ENCODE measurements at places on chromosomes 12 and 14.

DNA sequence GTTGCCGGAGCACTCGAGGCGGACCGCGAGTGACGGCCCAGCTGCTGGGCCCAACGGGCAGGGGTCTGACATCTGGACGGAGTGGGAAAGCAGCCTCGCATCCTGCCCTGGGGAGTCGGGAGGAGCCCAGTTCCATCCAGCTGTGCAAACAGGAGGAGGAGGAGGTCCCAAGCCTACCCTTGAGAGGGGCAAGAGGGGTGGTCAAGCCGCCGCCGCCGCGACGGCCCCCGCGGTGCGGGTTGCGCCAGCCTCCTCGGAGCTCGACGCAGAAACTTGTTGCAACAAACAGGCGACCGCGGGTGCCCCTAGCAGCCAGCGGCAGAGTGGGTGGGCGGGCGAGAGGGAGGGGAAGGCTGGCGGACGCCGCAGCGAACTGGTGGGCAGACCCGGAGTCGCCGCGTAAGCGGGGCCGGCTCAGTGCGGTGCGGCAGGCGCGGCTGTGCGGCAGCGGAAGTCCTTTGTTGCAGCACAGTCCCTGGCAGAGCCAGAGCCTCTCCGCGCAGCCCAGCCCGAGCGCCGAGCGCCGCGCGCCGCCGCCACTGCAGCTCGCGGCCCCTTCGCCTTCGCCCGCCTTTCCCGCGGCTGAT lies at the start of gene ZBTB1:
ZBTB1 (plus strand) TSS at position 461 of the 587 bp plus-strand sequence. CDS start 16,735 bp downstream, outside the sequence.
- peak; percentile 92 for DNase-seq

DNA sequence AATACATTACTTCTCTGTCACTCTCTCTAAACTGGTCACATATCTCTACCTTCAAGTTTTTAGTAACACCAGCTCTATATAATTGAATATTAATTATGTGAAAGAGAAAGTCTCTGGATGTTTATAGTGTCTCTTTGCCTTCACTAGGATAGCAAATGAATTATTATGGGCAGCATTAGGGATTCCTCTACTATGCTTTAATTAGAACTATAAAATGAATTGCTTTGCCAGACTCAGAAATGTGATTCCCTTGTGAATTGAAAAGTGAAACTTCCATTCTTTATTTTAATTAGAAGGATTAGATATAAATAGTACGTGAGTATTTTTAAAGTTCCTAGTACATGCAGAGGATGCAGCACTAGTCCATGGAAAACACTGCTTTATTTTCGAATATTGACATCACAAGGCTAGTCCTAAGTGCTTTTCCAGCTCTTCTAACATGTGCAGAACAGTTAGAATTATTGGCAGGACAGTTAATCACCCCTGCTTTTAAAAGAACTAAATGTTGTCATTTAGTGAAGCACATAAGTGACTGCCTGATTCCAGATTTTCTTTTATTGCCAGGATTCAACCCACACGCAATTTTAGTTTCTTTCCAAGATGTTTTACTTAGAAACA lies 23.0 kb upstream of the REP15 start:
- DNase-seq = no peak

- peak; percentile 21 for DNase-seq
Observed at GRCh38 chr12:79514730-79515529, 175.8 kb downstream of the PAWR start.

DNA sequence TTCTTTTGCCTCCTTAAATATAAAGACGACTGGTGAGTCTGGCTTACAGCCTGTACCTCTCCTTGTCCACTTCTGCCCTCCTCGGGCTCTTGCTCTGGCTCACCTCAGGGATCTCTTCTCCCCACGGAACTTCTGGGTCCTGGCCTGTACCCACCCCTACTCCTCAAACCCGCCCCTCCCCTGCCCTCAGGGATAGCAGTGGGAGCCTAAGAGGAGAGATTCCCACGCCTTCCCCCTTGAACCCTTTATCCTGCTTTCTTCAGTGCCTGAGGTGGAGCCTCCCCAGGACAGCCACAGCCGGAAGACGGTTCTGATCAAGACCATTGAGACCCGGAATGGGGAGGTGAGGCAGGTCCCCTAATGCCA lies 2.7 kb downstream of the PRPH start:
- no peak for DNase-seq

DNA sequence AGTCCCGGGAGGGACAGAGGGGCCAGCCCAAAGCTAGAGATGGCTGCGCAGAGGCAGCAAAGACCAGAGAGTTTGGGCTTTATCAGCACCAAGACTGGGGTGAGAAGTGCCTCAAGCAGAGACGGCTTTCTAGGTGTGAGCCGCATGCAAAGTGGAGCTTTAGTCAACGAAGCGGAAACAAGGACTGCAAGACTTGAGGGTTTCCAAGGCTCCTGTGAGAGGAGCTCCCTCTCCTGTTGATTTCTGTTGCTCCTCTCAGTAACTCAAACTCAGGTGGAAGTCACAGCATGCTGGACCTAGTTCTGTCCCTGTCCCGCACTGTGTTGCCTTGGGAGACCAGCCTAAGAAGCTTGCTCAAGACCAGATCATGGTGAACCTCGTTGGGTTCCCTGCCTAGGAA lies 327.8 kb downstream of the MED13L start:
- no peak for DNase-seq

- no peak for DNase-seq
Observed at GRCh38 chr14:39991041-39991440, 558.8 kb upstream of the FBXO33 start.

- DNase-seq = no peak
Observed at GRCh38 chr12:65257986-65258385, 20.5 kb upstream of the MSRB3 start.

DNA sequence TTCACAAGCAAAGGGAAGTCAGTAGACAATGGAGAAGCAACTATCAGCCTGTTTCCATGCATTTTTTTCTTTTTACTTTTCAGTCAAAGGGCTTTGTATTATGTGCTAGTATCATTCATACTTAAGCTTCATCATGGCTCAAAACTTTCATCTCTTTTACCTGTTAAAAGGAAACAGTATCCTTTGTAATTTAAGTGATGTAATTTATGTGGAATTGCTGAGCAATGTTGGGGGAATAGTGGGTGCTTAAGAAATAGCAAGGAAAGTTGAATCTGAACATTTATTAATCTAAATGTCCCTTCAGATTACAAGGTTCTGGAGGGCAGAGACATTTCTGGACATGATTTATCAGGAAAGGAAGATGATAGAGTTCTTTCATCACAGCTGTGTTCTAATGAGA lies 915.3 kb downstream of the VRK1 start:
- DNase-seq = no peak

- DNase-seq = no peak
Observed at GRCh38 chr14:26596543-26597061, 1.2 kb downstream of the NOVA1 start.
